ENCODE measurements at places on chromosomes 13 and 19.

DNA sequence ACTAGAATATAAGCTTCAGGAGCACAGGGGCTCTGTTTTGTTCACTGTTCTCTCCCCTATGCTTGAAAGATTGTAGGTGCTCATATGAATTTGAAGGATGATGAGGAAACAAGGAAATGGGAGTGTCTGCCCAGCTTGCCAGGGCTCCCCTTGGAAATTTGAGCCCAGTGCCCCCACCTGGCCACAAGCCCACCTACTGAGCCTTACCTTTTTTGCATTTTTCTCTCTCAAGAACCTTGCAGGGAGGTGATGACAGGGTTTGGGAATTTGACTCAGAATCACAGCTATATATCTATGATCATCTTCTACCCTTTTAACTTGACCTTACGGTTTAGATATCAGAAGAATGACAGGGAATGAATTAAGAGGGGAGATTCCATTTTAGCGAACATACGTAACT is 33.8 kb downstream of the SERP2 start:
- DNase-seq = no peak

GRCh38 chr19:17296273-17296672 is 7.0 kb downstream of the ABHD8 start:
- DNase-seq = peak; percentile 51

DNA sequence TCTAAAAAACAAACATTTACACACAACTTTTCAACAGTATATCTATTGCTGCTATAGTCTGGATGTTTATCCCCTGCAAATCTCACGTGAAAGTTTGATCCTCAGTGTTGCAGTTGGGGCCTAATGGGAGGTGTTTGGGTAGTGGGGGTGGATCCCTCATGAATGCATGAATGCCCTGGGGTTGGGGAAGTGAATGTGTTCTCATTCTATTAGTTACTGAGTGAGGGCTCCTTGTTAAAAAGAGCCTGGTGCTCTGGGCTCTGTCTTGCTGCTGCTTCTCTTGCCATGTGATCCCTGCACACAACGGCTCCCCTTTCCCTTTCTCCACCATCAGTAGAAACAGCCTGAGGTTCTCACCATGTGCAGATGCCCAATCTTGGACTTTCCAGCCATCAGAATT is 242.7 kb upstream of the HTR2A start:
- no peak for DNase-seq

DNA sequence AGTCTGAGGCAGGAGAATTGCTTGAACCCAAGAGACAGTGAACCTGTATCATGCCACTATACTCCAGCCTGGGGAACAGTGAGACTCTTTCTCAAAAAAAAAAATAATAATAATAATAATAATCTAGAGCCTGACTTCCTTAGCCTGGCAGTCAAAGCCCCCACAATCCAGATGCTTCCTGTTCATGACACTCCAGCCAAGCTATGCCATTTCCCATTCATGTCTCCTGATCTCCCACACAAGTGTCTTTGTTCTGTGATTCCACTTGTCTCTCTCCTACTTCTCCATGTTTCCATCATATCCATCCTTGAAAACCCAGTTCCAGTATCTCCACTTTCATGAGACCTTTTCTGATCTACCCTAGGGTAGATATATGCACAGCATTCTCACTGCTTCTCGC is 150.7 kb downstream of the FOXO1 start:
- no peak for DNase-seq

DNA sequence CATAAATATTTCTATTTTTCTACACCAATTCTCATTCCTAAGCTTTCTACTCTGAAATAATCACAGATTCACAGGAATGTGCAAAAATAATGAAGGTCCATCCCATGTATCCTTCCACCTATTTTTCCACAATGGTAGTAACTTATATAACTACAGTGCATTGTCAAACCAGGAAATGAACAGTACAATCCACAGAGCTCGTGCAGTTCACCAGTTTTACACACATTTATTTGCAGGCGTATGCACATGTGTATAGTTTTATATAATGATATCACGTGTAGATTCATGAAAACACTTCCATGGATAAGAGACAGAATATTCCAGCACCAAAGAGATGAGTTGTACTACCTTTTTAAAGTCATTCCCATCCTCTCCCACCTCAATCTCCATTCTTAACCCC is 12.9 kb downstream of the EEF1AKMT1 start:
- no peak for DNase-seq

GRCh38 chr19:45878043-45878794 is 7.7 kb downstream of the IRF2BP1 start:
- no peak for DNase-seq

DNA sequence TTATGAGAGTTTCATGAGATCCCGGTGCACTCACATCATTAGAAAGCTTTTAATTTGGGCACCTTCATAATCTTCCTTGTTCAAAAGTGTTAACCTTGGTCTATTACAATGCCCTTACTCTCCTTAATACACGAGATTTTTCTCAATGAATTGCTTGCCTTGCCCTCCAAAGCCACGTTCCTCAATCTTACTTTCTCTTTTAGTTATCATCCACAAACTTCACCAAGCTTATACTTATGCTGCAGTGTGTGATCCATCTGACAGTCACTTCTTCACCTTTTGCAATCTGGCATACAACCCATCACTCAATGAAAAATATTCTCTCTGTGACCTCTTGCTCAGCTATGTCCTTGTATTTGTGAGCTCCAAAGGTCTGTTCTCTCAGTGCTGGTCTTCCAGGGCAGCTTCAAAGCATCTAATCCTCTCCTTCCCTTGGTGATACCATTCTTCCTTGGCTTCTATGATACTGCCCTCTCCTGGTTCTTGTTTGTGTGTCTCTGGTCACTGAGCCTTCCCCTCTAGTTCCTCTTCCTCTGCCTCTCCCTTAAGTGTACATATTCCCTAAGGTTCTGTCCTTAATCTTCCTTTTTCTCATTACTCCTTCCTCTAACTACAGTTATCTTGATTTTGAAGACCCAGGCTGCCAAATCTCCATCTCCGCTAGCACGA is 202.2 kb upstream of the STARD13 start:
- DNase-seq = no peak

- no peak for DNase-seq
These were observed 12.3 kb downstream of the LRP3 start for GRCh38 chr19:33206261-33207039.

- no peak for DNase-seq
These were observed 51.6 kb upstream of the POMP start for GRCh38 chr13:28607187-28607955.

- DNase-seq = no peak
These were observed 54.9 kb downstream of the AP1M1 start for GRCh38 chr19:16252459-16253205.

GRCh38 chr13:28582225-28582891 is 76.6 kb upstream of the POMP start:
- peak; percentile 32 for DNase-seq

GRCh38 chr13:21429211-21429610 is 29.9 kb downstream of the ZDHHC20 start:
- DNase-seq = no peak

DNA sequence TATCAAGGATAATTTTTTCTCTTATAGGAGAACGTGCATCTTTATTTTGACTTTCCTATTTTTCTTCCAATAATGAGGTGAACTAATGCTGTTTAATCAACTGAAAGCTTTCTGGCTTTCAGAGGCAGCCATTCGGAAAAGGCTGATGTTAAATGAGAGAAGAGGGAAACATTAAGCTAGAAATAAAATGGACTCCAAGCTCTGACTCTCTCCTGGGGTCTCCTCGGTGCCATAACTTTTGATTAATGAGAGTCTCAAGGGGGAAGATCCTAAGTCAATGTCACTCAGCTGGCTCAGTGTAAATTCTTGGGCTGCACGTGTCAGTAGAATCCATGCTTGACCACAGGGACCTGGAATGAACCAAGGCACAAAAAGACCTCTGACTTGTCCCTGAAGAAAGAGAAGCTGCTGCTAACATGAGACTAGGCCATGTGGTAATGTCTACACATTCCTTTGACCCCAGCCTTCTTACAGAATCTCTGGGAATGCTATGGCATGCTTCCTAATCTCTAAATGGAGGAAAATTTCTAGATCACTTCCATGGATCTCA is 152.2 kb upstream of the RFC3 start:
- no peak for DNase-seq

DNA sequence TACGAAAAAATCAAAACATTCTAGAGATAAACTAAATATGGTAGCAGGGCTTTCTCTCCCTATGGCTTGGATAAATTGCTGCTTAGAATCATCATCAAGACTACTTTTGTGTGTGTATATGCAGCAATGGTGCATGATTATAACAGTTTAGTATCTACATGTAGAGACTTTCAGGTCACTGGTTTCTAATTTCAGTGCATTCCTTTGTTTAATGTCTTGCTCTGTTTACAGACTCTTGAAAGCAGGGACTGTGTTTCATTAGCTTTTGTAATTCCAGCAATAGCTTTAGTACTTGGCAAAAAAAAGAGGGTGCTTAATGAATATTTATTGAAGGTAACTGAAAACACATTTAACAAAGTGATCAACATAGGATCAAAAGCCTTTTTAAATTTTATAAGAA is 420.7 kb downstream of the PCDH9 start:
- peak; percentile 10 for DNase-seq

DNA sequence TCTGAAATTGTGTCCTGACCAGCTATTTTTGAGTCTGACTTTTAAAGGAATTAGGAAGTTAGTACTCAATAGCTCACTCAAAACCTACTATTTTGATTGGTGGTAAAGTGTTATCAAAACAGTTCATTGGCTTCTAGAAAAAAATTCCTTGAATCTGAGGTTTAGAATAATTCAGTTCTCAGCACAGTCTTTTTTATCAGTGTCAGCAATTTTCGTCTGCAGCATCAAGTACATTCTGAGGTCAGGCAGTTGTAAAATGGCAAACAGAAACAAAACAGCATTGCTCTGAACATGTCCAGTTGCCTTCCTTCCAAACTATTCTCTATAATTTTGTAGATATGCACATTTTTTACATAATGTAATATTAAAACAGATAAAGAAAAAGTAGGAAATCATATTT is 1644.1 kb downstream of the SLITRK5 start:
- peak; percentile 1 for DNase-seq

GRCh38 chr19:4183967-4184717 is 1.7 kb downstream of the ANKRD24 start:
- no peak for DNase-seq

DNA sequence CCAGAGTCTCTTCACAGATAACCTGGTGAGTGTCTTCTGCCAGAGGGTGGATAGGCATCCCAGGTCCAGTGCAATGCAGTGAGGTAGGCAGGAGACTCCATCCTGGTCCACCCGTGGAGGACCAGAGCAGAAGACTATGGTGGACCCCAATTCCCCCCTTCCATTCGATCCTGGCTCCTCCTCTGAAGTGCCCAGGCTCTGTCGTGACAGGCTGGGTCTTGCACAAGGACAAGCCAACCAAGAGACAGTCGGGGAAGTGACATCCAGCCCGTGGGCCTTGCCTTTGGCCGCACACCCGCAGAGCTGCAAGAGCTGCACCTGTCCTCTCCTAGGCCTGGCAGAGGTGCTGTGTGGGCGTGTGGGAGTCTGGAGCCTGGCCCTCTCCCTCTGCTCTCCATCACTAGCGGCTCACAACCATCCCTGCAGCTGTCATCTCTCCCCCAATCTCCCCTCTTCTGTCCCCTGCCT is 3.1 kb downstream of the ZNF784 start:
- no peak for DNase-seq

DNA sequence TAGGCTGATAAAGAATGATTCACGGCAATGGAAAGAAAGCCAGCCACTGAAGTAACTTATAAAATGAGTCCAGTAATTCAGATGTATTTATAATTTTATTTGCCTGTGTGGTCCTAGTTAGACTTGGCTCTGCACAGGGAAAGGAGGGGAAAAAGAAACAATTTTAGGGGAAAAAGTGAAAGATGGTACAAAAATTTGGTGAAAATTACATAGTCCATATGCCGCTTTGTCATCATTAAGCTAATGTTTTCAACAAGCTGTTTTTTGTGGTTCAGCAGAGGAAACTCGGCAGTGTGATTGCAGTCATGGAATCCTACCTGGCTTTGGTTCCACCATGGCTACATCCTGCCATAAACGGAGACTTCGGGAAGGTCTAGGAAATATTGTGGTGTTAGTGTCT is 301.9 kb downstream of the ATP8A2 start:
- DNase-seq = no peak

DNA sequence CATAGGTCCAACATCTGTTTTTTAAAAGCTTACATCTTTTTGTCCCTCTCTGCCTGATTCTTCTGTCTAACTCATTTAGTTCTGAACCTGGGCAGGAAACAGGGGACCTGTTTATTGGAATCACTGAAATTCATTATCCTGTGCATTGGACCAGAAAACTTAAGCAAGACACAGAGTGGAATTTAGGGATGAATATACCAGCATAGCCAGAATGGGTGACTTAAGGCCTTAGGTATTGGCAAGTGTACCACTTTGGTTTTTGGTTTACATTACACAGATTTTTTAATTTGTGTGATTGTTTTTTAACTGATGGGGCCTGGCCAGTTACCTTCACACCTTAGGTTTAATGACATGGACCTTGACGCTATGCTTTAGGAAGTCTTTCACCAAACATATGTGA is 232.5 kb downstream of the GPC5 start:
- no peak for DNase-seq

DNA sequence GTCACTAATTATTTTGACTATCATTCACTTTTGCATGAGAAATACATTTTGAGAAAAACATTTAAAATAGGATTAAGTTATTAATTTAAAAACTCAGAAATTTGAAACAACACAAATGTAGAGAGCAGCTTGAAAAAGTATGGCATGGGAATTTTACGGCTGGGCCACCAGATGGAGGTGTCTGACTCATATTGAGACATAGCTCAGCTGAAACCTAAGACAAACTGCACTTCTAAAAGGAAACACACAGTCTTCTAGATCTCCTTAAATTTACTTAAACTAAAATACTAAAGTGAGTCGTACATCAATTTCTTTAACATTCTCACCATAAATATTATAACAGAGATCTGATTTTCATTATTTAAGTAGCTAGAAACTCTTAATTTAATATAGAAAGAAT is 41.9 kb upstream of the POSTN start:
- DNase-seq = peak; percentile 89

DNA sequence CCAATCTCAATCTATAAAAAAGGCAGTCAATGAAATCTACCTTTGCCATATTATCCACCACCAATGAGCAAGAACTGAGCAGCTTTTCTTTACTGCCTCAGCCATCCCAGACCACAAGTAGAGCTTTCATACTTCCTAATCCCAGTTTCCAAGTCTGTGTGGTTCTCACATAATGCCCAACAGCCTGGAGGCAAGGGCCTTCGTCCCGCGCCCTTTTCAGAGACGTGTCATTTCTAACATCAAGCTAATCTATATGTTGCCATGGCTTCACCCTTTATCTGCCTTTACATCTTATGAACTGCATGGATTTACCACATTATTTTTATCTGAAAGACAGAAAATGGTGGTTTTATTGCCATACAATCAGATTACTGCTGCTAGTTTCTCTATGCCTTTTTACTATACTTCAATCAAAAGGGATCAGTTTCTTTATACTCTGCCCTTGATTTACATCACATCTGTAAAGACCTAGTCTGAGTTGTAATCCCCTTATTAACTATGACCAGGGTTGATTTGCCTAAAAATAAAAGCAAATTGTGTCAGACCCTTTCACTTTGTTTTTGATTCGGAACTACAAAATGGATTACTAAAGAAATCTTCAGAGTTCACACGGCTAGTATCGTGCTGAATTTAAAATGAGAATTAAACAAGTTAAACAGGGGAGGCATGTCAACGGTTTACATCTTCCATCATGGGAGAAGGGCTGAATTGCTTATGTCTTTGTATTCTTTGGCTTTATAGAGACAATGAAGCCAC is 5.9 kb downstream of the EFNB2 start:
- DNase-seq = no peak
